ENCODE measurements at places on chromosomes 1 and 21.

- DNase-seq = no peak
Measured at GRCh38 chr1:187413405-187414169, 584.8 kb downstream of the PLA2G4A start.

- no peak for DNase-seq
Measured at GRCh38 chr1:115062542-115063004, 26.7 kb downstream of the TSPAN2 start.

- DNase-seq = no peak
Measured at GRCh38 chr1:41296506-41296905, 54.4 kb upstream of the SCMH1 start.

DNA sequence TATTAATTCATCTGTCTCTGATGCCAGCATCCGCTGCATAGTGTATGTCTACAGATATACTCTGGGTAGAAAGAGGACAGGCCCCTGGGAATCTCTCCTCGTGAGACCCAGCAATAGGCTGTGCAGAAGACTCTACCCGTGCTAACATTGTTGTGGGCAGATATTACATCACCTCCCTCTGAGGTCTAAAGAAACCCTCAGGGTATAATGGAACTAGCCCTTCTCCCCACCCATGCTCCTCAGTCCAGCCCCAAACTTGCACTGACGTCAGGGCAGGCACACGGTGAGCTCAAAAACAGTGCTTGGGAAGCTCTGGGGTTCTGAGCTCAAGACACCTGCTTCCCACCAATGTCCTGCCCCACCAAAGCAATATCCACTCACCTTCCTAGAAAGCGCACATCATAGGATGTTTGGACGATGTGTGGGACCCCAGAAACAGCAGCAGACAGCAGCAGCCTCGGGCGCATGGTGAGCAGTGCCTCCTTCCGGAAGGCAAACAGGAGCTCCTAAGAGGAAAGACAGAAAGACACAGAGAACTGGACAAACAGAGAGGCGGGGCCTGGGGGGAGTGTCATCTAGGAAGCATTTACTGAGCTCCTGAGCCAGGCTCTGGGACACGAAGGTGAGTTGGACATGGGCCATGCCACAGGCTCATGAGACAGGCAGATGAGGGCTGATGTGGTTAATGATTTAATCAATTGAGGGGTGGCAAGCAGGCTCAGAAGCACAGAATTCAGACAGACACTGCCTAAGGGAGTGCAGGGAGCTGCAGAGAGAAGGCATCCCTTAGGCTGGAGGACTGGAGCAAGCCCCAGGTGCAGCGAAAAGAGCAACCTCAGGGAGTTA lies 4.8 kb downstream of the OVGP1 start:
- no peak for DNase-seq

GRCh38 chr1:84289169-84289785 lies 12.2 kb upstream of the SAMD13 start:
- no peak for DNase-seq

DNA sequence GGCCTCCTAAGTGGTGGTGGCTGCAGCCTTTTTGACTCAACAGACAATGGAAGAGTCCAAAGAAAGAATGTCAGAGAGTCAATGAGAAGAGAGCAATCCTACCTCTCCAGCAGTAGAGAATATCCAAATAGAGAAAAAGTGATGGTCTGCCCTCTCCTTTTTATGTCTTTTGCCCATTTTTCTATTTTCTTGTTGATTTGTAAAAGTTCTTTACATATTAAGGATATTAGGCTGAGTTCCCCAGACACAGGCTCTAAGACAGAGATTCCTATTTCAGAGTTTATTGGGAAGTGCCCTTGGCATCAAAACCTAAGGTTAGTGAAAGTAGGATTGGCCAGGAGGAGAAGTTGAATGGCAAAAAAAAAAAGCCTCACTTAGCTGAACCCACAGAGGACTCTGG lies 20.3 kb upstream of the SLC30A1 start:
- no peak for DNase-seq

GRCh38 chr1:178946855-178947676 lies 76.2 kb upstream of the ANGPTL1 start:
- DNase-seq = no peak

- no peak for DNase-seq
Measured at GRCh38 chr21:42527489-42528158, 14.0 kb downstream of the SLC37A1 start.
